Occipital lobe (tissue), 3 donors: ENCODE measurements at places on chromosomes 5 and 9.

GRCh38 chr5:95274011-95274410 lies 10.9 kb downstream of the MCTP1 start:
- no peak for DNase-seq

- DNase-seq = peak; percentile 75
Observed at GRCh38 chr5:141882594-141883183, 4.5 kb upstream of the PCDH1 start.

- no peak for DNase-seq
Observed at GRCh38 chr5:39759701-39760100, 334.9 kb upstream of the DAB2 start.

DNA sequence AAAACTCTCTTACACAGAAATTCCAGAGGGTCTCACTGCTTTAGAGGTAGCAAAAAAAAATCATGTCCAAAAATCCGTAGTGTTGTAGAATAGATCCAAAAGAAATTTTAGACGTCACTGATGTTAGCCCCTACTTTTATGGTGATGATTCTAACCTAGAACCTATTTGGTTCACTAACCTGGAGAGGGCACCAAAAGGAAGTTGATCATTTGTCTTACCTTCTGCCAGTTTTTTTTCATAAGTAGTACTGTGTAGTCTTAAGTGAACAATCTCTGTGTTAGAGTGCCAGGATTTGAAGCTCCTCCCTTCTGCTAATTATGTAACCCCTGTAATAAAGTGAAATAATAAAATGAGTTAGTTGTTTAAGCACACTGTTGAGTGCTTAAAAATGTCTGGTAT lies 215.2 kb downstream of the SMARCA2 start:
- no peak for DNase-seq

GRCh38 chr9:6936103-6936502 lies 178.3 kb downstream of the KDM4C start:
- no peak for DNase-seq

GRCh38 chr9:134130503-134131375 lies 5.1 kb upstream of the WDR5 start:
- DNase-seq = no peak

DNA sequence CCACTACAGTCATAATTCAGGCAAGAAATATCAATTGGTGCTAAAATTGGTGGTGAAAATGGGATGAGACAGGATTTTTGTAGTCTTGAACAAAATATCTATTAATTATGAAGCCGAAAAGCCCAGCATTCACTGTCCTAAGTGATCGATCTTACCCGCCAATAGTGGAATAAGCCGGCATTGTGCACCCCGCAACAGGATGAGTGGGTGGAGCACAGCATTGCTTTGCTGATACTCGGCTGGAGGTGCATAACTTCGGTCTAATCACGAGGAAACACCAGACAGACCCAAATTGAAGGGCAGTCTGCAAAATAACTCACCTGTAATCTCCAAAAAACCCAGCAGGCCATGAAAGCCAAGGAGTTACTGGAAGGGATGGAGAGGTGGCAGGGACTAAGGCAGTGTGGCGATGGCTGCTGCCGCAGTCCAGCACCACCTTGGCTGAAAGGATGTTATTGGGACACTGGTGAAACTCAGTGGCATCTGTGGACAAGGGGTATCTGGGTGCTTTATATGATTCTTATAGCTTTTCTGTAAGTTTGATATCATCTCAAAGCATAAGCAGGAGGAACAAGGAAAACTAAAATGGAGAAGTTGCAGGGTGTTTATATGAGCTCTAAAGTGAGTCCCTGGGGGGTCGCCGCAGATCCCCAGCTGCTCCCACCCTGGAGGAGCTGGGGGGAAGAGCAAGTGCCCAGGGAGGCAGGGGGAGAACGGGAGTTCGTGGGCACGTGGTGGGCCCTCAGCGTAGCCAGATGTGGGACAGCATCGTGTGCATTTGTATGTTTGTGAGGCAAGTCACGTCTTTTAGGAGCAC lies 45.2 kb downstream of the AHRR start:
- no peak for DNase-seq

DNA sequence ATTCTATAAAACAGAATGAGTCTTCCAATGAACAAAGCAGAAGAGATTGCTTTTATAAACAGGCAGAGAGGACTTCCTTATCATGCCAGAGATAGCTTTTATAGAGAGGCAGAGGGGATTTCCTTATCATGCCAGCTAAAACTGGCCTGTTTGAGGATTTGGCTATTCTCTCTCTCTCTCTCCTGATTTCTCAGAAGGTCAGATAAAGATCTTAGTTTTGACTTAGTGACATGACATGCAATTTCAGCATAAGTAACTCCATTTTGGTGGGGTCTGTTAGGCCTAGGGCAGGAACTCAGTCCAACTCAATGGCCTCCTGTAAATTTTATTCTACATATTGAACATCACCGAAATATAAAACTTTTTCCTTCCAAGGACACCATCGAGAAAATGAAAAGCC lies 31.5 kb upstream of the DENND4C start:
- DNase-seq = no peak

DNA sequence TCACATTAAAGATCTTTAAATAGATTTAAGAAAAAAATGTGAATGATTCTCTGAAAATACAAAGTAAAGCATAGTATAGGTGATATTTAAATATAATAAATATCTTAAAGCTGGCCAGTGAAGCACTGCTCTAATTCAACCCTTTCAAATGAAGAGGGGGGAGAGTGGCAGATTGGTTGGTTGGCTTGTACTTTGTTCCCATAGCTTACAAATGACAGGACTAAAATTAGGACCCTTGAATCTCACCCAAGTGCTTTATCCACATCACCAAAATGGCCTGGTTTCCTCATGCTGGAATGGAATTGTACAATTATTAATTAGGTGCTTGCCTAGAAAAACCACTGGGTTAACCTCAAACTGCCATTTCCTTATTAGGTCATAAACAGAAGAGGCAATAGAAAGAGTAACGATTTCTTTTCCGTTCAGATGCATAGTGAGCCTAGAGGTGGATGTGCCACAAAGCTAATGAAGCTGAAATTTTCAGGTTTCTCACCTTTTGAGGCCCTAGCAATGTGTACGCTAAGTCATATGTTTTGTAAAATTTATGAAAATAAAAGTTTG lies 354.5 kb upstream of the CDH6 start:
- DNase-seq = no peak

DNA sequence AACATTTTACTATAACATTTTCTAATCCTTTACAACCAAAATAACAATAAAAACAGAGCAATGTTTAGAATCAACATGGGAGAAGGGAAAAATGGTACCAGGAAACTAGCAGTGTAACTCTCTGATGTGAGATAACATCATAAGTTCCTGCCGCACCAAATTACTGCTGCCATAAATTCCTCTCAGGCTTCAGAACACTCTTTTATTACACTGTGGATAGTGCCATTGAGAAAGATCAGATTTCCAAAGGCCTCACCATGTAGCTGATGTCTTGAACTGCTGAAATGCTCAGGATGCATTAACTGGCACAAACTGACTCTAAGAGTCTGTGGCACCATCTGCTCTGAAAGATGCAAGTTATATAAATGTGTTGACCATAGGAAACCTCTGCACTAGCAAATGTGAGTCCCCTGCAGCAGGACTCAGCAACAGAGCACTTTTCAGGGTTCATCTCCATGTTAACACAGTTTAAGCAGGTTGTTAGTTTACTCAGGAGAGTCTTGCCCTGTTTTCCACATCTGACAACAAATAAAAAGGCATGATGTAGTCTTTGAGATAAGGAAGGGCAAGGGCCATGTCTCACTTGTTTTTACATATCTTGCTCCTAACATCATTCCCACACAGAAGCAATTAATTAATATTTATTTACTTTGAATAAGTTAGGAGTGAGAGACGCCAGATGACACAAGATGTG lies 218.1 kb downstream of the CETN3 start:
- no peak for DNase-seq

DNA sequence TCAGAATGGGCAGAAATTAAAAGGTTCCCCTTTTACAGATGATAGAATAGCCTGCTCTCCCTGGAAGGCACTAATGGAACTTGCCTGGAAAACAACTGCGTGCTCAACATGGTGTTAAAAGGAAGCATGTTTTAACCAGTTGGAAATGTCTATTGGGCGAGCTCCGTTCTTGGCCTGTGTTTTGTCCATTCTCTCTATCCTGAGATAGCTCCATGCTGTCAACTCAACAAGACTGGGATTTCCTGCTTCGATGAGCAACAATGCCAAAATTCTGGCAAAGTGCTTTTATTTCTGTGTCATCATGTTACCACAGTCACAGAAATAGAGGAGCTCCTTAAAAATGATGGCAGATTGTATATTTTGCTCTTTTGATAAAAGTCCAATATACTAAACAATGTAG lies 198.3 kb downstream of the PLK2 start:
- DNase-seq = no peak

GRCh38 chr5:863244-863805 lies 12.5 kb upstream of the ZDHHC11 start:
- no peak for DNase-seq

DNA sequence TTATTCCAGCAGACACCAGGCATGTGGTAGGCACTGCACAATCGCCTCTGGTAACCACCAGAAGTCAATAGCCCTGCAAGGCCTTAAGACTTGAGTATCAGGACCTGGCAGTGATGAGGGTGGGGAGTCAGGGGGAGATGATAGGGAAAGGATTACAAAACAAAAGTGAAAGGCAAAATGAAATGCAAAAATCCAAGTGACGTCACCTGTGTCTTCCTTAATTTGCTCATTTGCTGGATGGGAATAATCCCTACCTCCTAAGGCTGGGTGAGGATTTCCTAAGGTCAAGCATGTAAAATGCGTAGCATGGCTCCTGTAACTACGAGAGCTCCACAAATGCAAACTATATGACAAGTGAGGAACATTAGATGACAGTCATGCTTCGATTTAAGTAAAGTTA lies 58.4 kb downstream of the FOXI1 start:
- no peak for DNase-seq

GRCh38 chr9:115689331-115689730 lies 464.3 kb upstream of the PAPPA start:
- no peak for DNase-seq

DNA sequence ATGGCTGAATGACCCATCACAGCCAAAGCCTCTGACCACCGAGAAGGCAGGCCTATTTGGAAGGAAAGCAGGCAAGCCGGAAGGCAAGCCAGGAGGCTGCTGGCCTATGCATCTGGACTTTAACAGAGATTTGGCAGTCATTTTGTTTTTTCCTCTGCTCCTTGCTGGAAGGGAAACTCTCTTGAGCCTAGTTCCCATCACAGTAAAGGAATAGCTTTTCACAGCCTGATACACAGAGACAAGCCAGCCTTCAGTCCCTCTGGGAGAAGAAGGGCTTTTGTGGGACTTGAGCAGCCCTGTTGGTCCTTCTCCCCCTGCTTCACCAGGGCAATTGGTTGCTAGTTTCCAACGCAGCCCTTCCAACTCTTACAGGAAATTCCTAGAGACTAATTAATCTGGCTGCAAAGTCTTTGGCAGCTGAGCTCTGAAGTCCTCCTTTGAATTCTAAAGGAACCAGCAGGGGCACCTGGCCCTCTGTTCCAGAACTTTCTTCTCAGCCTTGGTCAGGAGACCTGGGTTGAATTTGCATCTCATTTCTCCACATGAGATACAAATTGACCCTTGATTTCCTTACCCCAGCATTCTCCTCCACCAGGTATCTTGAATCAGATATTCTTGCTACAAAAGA lies 157.3 kb upstream of the EPB41L4A start:
- DNase-seq = no peak

- DNase-seq = no peak
Observed at GRCh38 chr9:112380102-112380824, at the start of gene HSDL2. Gene HSDL2 (plus strand): TSS chr9:112380108. CDS start chr9:112380164, 56 bp downstream.

DNA sequence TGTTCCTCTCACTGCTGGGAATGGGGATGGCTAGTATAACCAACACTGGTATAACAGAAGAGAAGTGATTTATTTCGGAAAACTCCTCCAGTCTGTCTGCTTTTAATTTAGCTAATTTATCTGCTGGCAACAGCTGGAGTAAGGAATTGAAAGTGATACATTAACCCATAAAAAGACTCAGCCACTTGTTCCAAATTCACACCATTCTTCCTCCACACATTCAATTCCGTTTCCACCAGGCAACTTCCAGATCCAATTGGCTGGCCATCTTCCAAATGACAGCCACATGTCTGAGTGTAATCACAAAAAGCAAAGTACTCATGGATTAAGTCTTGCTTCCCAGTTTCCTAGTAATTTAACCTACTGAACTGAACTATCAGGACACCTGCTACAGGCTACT lies 77.1 kb upstream of the RETREG1 start:
- DNase-seq = no peak

DNA sequence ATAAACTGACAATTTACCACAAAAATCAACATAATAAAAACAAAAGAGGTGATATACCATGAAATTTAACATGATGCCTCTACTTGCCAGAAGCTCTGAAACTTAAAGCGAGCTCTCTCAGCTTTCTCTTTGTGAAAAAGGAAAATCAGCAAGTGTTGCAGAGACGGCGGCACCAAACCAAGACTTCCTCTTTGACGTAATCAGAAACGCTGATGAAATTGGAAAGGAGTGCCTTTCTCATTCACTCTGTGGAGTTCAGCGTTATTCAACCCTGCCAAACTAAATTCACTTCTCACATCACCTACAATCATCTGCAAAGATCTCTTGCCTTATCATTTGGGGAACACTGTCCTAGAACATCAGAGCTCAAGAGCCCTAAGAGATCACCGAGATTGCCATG lies 32.2 kb downstream of the ANXA6 start:
- DNase-seq = no peak

DNA sequence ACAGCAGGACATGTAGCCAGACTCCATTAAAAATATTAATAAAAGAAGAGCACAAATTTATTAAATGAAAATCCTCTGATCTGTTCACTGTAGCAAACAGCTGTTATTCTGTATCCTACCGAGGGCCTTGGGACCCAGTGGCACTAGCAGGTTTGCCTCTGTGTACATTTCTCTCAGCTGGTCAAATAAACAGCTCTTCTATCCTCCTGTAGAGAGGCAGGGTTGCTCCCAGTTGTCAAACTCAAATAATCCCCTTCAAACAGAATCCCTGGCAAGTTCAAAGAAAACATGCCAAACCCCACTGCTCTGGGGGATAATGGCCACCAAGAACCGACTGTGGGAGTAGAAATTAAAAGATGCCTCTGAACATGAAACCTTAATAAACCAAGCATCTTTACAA lies 1262.0 kb upstream of the DMAC1 start:
- no peak for DNase-seq

GRCh38 chr5:169876386-169876785 lies 103.9 kb downstream of the INSYN2B start:
- DNase-seq = no peak

DNA sequence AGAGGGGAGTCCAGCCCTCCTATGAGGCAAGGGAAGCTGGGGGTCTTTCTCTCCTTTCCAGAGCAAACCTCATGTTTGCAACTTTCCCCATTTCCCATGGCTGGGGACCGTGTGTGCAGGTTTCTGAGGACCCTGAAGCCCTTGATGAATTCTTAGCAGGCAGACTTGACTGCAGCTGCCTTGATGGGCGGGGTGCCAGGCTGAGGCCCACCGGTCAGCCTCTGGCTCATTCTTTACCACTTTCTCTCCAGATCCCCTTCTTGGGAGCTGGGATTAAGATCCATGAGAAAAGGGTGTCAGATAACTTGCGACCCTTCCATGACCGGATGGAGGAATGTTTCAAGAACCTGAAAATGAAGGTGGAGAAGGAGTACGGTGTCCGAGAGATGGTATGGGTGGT lies 30.0 kb upstream of the FOXI1 start:
- DNase-seq = no peak

- DNase-seq = no peak
Observed at GRCh38 chr9:76114144-76114543, 223.7 kb downstream of the PCSK5 start.

GRCh38 chr9:116870566-116870965 lies 183.5 kb downstream of the TRIM32 start:
- no peak for DNase-seq
